Glomerular endothelial cell (primary cell): ENCODE measurements at places on chromosomes 5 and 9.

DNA sequence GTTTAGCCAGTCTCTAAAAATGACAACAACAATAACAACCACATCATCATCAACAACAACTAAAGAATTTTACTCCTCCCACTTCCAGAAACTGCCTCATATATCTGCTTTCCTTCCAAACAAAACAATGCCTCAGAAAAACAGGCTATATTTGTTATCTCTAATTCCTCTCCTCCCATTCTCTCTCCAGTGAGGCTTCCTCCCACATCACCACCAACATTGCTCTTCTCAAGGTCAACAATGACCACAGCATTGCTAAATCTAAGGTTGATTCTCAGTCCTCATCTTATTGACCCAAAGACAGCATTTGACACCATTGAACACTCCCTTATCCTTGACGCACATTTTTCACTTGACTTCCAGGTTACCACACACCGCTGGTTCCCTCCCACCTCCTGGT, 38.1 kb upstream of the PRUNE2 start:
- DNase-seq = no peak

- no peak for DNase-seq
These were observed 35.5 kb downstream of the ADAM19 start for GRCh38 chr5:157540124-157540523.

DNA sequence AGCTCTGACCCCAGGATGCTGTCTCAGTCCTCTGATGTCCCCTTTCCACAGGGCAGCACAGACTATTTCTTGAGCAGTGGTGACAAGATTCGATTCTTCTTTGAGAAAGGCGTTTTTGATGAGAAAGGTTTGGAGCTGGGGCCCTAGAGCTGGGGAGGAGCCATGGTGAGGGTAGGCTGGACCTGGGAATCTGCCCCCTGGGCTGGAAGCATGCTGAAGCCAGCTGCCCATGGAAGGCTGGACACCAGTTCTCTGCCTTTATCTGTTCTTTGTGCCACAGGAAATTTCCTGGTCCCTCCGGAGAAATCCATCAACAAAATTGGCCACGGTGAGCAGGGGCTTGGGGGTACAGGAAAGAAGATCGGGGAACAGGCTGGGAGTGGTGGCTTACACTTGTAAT, 12.9 kb downstream of the PHYHD1 start:
- DNase-seq = no peak

- no peak for DNase-seq
These were observed 235.9 kb upstream of the TYRP1 start for GRCh38 chr9:12457237-12457636.

DNA sequence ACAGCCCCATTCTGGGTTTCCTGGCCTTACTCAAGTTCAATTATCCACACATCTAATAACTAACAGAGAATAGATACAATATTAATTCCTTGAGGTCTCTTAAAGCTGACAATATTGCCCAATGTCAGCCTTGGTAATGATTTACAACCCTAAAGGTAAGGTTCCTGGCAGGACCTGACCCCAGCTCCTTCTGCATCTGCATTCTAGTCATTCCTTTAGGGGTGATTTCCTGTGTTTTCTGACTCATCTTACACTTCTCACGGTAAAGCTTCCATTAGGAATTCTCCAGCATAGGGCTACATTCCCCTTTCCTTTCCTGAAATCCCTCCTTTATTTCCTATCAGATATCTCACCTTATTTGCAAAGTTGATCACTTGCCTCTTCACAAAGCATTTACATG, 9.3 kb downstream of the HAVCR1 start:
- DNase-seq = no peak
